ENCODE measurements at places on chromosomes 13 and 19. TPM values are rescaled to one million over a fixed set of nuclear protein-coding genes. Genes with fewer than 3 reads are reported as not detected.

Gene LEUTX
- not detected for total RNA-seq

Gene ZNF610
- 2.3 TPM for total RNA-seq

Gene MCEMP1
- not detected for total RNA-seq

DNA sequence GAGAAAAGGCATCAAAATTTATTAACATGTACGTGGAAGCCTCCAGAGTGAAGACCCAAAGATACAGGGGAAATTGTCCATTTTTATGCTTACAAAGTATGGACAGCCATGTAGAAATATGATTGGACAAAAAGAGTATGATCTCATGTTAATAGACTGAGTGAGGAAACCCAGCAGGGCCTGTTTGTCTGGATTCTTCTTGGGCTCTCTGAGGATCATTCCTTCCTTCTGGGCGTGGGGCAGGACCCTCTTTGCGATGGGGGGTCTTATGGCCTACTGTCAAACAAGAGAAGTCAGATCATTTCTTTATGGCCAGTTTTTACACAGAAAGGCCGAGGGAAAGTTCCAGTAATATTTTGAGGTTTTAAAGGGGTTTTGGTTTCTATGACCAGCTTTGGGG, 110.8 kb downstream of the ESD start:
- no peak for DNase-seq

Gene PABPC3
- total RNA-seq = 0.08 TPM

Gene IGSF23
- not detected for total RNA-seq

DNA sequence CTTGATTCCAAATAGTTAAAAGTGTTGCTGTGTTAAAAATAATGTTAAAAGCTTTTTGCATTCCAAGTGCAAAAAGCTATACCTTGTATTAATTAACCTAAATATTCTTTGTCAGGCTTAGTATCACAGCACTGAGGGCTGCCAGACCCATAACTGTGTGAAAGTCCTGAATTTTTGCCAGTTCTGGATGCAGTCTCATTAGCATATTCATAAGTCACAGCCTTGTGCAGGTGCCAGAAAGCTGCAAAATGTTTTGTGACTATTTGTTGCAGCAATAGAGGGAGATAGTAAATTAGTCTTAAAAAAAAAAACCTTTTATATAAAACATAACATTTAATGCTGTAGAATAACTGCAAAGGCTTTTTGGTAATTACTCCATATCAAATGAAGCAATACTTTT, 56.6 kb downstream of the SLITRK1 start:
- DNase-seq = no peak

DNA sequence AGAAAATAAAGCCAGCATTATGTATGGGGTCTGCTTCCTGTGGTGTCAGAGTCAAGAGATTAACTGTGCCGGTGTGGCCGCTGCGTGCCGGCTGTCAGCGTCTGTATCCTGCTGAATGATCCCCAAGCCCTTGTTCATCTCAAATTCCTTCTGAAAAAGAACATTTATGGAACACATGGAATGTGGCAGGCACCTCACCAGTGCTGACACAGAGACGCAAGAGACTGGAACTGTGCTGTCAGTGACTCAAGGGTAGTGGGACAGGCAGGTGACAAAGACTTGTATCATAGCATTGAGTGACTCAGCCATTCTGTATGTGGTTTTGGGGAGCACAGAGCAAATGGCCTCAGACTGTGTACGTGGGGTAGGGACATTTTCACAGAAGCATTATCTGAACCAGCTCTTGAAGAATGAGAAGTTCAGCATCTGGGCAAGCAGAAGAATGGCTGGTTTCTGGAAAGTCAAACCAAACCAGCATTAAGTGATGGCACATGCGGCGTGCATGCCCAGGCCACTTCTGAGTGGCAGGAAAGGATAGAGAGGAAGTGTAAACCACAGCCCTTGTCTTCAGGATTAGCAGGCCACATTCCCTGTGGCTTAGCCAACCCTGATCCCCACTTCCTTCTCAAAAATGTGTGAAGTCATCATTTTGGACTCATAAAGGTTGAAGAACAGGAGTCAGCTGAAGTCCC, 54.0 kb upstream of the IRS2 start:
- DNase-seq = peak; percentile 22

- no peak for DNase-seq
Observed at GRCh38 chr13:33191425-33192210, 93.9 kb downstream of the STARD13 start.

GRCh38 chr19:48819366-48819816, 8.6 kb upstream of the BCAT2 start:
- DNase-seq = peak; percentile 99

DNA sequence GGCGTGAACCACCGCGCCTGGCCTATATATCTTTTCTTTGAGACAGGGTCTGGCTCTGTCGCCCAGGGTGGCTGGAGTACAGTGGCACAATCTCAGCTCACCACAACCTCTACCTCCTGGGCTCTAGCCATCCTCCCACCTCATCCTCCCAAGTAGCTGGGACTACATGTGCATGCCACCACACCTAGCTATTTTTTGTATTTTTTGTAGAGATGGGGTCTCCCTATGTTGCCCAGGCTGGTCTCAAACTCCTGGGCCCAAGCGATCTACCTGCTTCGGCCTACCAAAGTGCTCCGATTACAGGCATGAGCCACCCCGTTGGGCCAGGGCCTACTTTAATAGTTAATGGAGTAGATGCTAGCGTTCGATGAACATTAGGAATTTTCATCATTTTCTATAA, 3.4 kb downstream of the TNPO2 start:
- DNase-seq = no peak

- DNase-seq = no peak
Observed at GRCh38 chr19:5447700-5448311, 7.4 kb upstream of the ZNRF4 start.

Gene LRP3
- total RNA-seq = 15.0 TPM

DNA sequence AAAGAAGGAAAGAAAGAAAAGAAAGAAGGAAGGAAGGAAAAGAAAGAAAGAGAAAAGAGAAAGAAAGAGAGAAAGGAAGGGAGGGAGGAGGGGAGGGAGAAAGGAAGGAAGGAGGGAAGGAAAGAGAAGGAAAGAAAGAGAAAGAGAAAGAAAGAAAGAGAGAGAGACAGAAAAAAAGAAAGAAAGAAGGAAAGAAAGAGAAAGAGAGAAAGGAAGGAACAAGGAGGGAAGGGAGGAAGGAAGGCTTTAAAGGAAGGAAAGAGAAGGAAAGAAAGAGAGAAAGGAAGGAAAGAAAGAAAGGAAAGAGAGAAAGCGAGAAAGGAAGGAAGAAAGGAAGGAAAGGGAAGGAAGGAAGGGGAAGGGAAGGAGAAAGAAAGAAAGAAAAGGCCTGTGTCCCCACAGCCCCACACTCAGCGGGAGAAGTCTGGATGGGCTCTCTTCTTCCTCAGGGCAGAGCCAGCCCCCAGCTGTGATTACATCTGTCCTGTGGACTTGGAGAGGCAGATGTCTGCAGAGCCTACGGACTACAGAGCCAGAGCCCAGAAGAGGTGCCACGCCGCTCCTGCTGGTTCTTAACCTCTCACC, 9.6 kb downstream of the PTPRH start:
- no peak for DNase-seq

GRCh38 chr13:41709511-41709910, 251.4 kb downstream of the VWA8 start:
- DNase-seq = no peak

Gene IL12RB1
- not detected for total RNA-seq

GRCh38 chr13:40275636-40276035, 390.8 kb downstream of the FOXO1 start:
- peak; percentile 28 for DNase-seq

DNA sequence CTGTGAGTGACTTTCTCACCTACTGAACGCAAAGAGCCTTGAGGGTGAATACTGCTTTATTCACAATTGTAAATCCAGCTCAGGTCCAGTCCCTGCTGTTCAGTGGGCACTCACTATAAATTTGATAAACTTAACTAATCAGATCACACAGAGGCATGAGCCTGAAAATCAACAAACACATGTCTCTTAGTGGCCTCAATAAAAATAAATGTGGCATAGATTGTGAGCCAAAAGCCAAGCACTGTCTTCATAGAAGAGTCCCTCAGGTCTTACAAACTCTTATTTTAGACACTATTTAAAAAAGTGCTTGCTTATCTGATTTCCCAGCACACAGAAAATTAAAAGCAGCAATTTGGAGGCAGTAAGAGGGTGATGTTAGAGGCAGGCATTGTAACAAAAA, 957.7 kb downstream of the SLITRK5 start:
- DNase-seq = no peak

- DNase-seq = peak; percentile 74
Observed at GRCh38 chr13:26656919-26657318, 99.4 kb downstream of the WASF3 start.

- peak; percentile 71 for DNase-seq
Observed at GRCh38 chr19:28330831-28331230, 882.1 kb downstream of the UQCRFS1 start.

- DNase-seq = peak; percentile 72
Observed at GRCh38 chr19:15466851-15467733, 2.7 kb upstream of the RASAL3 start.

DNA sequence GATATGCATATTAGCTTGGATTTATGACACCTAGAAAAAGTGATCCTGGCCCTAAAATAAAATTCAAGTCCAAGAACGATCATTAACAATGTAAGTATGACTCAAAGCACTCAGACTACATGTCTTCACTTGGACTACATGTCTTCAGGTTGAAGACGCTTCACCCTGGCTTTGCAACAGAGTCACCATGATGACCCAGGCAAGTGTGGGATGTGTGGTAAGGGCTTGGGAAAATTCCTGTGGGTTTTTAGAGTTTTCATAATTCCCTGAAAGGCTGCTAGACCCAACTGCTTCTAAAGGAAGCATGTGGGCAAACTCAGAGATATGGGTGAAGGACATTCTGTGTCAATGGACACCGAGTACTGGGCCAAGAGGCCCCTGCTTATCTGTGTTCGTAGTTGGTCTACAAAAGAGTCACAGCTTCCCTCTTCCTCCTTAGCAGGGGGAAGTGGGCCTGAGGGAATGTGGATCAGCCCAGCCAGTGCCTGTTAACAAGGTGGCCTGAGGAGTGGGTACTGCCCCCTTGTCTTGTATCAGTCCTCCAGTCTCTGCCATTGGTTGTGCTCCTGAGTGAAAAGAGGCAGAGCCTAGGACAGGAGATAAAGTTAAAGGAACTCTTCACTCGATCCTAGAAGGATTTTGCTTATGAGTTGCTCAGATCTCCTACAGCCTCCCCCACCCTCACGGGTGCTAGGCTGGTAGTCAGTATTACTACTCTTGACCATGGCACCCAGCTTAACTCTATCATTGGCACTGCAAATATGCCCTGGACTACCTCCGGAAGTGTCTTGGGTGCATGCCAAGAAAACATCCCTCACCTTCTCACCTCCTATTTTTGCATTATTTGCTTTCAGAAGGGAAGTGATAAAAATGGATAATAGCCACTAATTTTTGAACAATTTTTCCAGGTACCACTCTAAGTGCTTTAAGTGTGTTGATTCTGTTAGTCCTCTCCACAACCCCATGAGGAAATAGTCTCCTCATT, 406.3 kb downstream of the COG6 start:
- DNase-seq = no peak

Gene ZSCAN4
- total RNA-seq = not detected

DNA sequence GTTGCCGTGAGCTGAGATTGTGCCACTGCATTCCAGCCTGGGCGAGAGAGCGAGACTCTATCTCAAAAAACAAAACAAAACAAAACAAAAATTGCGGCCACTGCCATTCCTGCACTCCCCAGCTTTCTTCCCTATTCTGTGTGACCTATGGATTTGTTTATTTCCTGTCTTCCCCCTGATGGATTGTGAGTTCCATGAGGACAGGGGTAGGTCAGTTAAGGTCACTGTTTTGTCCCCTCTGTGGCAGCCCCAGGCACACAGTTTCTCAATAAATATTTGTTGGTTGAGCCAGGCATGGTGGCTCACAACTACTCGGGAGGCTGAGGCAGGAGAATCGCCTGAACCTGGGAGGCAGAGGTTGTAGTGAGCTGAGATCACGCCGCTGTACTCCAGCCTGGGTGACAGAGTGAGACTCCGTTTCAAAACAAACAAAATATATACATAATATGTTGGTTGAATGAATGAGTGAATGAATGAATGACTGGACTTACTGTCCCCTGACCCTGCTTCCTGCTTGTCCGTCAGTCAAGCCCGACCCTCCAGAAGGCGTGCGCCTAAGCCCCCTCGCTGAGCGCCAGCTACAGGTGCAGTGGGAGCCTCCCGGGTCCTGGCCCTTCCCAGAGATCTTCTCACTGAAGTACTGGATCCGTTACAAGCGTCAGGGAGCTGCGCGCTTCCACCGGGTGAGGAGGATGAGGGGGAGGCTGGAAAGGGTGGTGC, 5.0 kb downstream of the EBI3 start:
- DNase-seq = no peak

Measured in fibroblast of the aortic adventitia (primary cell).